Memory B cell (primary cell): ENCODE measurements at places on chromosomes 7 and 10.

- peaks cover 10% of the 10 kb centered on the region for H3K27me3 ChIP-seq
- no peaks in the 10 kb centered on the region for H3K36me3 ChIP-seq
- no peak overlapping the region for H3K4me3 ChIP-seq
Measured at GRCh38 chr7:108165723-108166122, 35.6 kb upstream of the LAMB4 start.

GRCh38 chr10:521261-522250, 167.9 kb downstream of the DIP2C start:
- H3K4me3 ChIP-seq = no peak overlapping the region
- no peak for DNase-seq
- no peaks in the 10 kb centered on the region for H3K36me3 ChIP-seq
- no peak overlapping the region for H3K27ac ChIP-seq

DNA sequence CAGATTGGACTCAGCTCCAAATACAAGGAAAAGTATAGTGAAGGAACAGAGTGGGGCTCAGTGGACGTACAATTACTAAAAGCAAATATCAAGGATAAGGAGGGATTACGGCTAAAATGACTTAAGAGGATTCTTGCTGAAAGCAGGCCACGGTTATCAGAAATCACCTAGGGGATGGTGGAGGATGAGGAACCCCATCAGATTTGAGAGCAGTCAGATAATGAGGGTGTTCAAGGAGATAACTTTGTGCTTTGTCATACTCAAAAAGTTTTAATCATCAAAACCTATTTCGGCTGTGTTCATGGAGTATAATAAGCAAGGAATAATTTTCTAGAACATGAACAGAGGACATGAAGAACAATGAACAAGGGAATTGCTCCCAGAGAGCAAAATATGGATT, 275.8 kb downstream of the SEMA3D start:
- no peak overlapping the region for H3K4me3 ChIP-seq
- no peaks in the 10 kb centered on the region for H3K27me3 ChIP-seq
- no peaks in the 10 kb centered on the region for H3K36me3 ChIP-seq
- no peak overlapping the region for H3K27ac ChIP-seq

DNA sequence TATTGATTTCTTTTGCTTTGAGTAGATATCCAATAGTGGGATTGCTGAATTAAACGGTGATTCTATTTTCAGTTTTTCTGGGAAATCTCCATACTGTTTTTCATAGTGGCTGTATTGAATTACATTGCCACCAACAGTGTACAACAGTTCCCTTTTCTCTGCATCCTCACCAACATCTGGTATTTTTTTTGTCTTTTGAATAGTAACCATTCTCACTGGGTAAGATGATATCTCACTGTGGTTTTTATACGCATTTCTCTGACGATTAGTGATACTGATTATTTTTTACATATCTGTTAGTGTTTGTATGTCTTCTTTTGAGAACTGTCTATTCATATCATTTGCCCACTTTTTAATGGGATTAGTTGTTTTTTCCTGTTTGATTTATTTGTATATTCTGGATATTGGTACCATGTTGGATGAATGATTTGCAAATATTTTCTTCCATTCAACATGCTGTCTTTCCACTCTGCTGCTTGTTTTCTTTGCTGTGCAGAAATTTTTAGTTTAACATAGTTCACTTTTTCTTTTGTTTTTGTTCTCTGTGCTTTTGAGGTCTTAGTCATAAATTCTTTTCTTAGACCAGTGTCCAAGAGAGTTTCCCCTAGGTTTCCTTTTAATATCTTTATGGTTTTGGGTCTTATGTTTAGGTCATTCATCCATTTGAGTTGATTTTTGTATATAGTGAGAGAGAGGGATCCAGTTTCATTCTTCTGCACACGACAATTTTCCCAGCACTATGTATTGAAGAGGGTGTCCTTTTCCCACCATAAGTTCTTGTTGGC, 584.7 kb downstream of the PHTF2 start:
- H3K4me1 ChIP-seq = no peaks in the 10 kb centered on the region
- H3K4me3 ChIP-seq = no peak overlapping the region
- H3K27me3 ChIP-seq = no peaks in the 10 kb centered on the region
- H3K36me3 ChIP-seq = no peaks in the 10 kb centered on the region

DNA sequence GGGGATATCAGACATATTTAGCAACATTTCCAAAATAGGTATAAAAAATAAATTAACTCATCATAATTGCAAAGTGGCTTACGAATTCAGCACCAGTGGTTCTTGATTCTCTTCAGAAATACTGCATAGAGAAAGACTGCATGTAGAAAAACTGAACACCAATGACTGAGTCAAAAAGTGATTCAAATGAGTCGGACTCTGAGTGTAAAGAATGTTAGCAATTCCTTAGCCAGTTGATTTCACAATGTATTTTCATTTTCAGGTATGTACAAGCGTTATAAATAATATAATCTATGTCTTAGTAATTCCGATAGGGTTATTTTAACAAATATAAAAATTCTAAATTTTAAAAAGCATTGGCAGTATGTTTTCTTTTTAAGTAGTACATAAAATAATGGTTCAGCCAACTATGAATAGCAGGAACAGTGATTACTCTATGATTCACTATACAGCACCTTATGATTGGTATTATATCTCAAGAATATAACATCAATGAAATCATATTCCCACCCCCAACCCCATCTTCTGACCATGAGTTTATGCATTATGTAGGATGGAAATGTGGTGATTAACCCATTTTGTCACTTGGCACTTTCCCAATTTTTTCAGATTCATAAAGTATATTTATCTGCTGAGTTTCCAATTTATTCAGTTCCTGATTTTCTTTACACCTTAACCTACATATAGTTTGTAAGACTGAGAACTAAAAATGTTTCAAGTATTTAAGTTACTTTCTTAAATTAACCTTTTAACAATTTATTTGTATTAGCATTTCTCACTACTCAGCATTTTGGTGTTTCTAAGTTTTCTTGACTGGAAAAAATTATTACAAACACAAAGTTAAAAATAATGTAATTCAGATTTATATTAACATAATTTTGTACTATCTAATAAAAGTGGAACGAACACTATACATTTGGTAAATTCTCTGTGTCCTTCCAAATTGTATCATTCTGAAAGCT, 33.9 kb downstream of the DNAJC1 start:
- H3K4me1 ChIP-seq = no peaks in the 10 kb centered on the region
- H3K27ac ChIP-seq = no peak overlapping the region
- H3K27me3 ChIP-seq = no peaks in the 10 kb centered on the region
- no peak for DNase-seq
- peaks cover 11% of the 10 kb centered on the region for H3K36me3 ChIP-seq

- H3K27me3 ChIP-seq = no peaks in the 10 kb centered on the region
- peaks cover 79% of the 10 kb centered on the region for H3K4me1 ChIP-seq
- no peak for DNase-seq
Measured at GRCh38 chr10:48700493-48700892, 15.8 kb downstream of the WDFY4 start.

DNA sequence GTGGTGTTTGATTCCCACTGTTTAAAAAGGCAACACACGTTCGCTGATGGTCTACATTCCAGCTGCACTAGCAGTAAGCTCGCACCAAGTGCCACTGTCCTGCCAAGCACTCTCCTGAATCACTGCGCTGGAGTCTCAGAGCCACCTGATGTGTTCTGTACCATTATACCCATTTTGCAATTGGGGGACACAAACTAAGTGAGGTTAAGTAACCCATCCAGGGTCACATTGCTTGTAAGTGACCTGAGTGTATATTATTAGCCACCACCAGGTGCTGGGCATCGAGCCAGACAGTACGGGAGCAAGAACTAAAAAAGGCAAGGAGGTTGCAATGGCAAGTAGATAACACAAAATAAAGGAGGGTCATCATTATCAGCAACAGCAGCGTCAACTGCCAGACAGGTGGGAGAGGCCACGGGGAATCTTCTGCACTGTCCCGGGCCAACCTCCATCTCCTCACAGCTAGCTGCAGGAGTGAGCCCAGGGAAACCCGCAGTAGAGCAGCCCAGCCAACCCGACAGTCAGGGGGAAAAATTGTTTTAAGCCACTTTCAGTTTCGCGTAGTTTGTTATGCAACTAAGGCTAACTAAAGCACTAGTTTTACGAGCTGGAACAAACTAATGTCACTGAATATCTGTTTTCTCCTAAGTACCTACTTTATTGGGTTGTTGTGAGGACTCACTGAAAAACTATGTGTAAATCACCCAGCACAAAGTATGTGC, 712 bp upstream of the CPVL start:
- H3K27ac ChIP-seq = no peak overlapping the region
- no peak overlapping the region for H3K4me3 ChIP-seq
- no peak for DNase-seq
- H3K4me1 ChIP-seq = peaks cover 9% of the 10 kb centered on the region
